HTR-8/SVneo (cell line): ENCODE measurements at places on chromosomes 11 and 22.

- no peak for DNase-seq
Measured at GRCh38 chr11:68665436-68665835, 18.9 kb upstream of the GAL start.

DNA sequence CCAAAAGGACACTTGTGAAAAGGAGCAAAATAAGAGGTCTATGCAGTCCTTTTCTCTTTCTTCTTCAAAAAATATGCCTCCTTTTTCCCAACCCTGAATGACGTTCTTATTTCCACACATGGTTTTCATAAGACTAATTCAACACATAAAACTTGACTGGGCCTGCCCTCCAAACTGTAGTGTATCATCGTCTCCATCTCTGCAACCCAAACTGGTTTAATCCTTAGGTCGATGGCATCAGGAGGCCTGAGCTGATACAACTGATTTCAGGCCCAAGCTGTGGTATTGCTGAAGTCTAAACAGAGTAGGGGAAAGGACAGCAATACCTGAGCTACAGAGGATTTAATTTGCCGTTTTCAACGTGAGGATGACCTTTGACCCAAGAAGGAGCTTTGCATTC, 130.0 kb upstream of the MTNR1B start:
- no peak for DNase-seq

DNA sequence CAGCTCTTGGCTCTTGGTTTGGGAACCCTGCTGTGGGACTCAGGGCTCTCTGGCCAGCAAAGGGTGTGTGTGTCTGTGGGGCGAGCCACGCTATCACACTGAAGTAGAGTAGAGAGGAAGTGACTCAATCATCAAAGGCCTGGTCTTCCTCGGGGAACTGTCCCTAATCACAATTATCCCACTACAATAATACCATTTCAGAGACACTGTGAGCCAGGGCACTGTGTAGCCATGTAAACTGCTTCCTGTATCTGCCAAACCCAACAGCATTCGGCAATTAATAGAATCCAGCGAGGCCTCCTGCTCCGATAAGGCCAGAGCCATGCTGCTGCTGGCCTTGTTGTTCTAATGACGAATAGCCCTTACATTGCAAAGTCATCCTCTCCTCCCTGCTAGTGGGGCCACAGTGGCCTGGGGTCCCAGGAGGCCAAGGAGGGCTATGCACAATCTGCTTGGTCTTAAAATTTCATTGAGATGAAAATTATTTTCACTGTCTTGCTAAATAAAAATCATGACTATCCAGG, 49.8 kb upstream of the LMO2 start:
- no peak for DNase-seq

DNA sequence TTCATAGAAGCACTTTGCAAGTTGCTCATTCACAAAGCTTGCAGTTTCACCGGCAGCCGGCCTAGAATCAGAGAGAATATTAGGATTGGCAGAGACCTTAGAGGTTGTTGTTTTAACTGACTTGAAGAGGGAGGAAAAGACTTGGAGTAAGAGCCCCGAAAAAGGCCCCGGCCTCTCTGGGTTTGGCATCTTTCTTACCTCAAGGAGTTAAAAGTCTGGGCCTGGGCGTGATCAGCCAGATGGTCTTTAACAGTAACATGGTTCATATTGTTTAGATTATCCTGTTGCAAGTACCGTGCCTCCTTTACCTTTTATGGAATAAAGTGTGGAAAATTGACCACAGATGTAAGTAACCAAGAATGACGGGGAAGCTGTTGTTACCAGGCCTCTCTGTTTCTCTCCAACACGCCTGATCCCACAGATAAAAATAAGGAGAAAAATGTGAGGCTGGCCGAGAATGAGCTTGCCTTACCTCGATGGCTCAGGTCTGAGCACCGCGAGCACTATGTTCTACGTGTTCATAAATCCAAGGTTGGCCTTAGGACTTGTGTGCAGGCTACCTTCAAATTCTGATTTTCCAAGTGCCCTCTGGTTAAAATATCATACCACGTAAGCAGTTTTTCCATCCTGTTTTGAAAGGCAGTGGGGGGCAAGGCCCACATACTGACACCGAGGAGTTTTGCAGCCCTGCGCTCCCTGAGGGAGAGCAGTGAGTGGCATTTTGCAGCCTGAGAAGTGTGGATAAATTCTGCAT, 56.4 kb downstream of the PARVA start:
- no peak for DNase-seq

- peak; percentile 24 for DNase-seq
Measured at GRCh38 chr11:28343304-28344233, 235.4 kb downstream of the METTL15 start.

GRCh38 chr11:125425601-125426000, 70.5 kb downstream of the FEZ1 start:
- no peak for DNase-seq

DNA sequence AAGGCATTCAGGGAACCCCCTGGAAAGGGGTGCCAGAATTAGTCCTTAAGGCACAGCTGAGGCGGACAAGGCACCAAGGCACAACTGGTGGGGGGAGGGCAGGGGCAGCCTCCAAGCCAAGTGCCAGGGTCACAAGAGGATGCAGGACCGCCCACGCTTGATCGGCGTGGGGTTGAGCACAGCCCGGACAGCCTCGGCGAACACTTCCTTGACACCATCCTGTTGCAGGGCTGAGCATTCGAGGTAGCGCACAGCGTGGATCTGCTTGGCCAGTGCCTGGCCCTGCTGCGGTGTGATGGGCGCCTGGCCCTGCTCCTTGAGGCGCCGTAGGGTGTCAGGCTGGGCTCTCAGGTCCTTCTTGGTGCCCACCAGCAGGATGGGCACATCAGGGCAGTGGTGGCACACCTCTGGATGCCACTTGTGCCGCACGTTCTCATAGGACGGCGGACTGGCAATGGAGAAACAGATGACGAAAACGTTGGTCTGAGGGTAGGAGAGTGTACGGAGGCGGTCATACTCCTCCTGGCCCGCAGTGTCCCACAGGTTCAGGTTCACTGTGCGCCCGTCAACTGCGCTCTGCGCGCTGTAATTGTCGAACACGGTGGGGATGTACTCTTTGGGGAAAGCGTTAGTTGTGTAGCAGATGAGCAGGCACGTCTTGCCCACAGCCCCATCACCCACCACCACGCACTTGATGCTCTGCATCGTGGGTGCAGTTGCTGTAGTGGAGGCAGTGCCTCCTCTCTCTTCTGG, 13.1 kb downstream of the RHOG start:
- no peak for DNase-seq

- no peak for DNase-seq
Measured at GRCh38 chr11:12024254-12024926, 16.0 kb upstream of the DKK3 start.

GRCh38 chr11:40384991-40385390, 1074.5 kb downstream of the LRRC4C start:
- no peak for DNase-seq

DNA sequence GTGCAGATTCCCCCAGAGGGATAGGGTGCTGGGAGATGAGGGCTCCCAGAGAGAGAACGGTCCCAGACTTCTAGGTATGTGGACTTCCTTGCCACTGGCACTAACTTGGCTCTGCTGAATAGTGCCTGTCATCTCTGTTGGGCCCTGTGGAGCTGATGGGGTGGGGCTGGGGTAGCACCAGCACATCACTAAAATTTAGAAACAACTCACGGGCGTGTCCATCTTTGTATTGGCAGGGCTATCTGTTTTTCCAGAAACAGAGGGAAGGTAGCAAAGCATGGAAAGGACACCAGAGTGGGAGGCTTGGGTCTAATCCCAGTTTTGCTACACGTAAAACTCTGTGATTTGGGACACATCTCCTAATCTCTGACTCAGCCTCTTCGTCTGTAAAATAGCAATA, 25.8 kb downstream of the SWAP70 start:
- no peak for DNase-seq

DNA sequence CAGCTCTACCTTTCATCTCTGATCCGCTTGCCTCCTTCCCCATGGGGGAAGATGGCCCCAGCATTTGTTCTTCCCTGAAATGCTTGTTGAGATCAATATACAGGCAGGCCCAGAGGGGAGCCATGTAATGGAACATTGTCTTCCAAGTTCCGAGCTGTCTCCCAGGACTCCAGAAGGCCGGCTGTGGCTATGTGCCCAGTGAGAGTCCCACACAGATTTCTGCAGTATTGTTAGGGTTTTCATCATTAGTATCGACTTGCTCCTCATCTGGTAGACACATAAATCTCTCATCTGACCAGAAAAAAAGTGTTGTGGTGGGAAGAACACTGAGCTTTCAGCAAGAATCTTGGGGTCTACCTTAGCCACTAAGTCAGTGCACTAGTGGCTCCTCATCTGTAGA, 163.4 kb downstream of the TRIM29 start:
- DNase-seq, result no peak

DNA sequence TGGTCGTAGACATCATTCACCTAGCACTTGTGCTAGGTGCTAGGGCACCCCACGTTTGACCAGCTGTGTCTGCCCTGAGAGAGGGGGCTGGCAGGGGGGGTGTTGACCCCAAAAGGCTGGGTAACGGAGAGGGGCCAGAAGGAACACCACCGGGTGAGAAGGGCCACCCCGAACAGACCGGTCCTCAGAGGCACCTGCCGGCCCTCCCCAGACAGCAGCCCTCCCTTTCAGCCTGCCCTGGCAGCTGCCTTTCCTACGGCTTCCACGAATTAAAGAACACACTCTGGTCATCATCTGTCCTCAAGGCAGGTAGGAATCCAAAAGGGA, 977 bp upstream of the KCNJ5 start:
- no peak for DNase-seq

GRCh38 chr11:114440121-114440860, 1.0 kb downstream of the REXO2 start:
- peak; percentile 3 for DNase-seq

DNA sequence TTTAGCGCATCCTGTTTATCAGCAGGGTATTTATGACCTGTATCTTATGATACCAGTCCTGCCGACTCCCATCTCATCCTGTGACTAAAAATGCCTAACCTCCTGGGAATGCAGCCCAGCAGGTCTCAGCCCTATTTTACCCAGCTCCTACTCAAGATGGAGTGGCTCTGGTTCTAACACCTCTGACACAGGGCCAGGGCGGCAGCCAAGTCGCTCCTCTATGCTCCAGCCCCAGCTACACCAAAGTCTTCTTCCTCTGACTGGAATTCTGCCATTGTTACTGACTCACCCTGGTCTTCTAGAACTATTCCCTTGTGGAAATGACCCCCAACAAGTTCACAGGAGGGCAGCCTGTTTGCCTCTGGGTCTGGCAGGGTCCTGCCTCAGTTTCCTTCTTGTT, 7.9 kb upstream of the C1QTNF6 start:
- no peak for DNase-seq

- DNase-seq, result peak; percentile 72
Measured at GRCh38 chr11:128336203-128336602, 251.2 kb downstream of the ETS1 start.

DNA sequence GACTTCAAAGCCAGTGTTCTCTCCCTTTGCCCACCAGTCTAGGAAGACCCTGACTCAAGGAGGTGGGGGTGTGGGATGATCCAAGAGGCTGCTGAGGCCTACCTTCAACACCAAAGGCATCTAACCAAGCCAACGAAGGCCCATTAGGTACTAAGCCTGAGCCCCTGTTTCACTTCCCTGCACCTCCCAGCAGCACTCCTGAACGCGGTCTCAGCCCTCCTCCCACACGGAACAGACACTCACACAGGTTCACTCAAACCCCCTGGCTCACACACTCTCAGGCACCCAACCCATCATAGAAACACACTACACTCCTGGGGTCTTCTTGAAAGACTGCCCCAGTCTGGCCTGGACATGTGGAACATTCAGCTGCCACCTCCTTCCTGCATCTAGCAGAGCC, 40.7 kb downstream of the SLC22A12 start:
- no peak for DNase-seq

- DNase-seq, result no peak
Measured at GRCh38 chr11:71209656-71210055, 42.7 kb downstream of the SHANK2 start.

- DNase-seq, result no peak
Measured at GRCh38 chr11:111413849-111414248, 34.8 kb upstream of the POU2AF1 start.

DNA sequence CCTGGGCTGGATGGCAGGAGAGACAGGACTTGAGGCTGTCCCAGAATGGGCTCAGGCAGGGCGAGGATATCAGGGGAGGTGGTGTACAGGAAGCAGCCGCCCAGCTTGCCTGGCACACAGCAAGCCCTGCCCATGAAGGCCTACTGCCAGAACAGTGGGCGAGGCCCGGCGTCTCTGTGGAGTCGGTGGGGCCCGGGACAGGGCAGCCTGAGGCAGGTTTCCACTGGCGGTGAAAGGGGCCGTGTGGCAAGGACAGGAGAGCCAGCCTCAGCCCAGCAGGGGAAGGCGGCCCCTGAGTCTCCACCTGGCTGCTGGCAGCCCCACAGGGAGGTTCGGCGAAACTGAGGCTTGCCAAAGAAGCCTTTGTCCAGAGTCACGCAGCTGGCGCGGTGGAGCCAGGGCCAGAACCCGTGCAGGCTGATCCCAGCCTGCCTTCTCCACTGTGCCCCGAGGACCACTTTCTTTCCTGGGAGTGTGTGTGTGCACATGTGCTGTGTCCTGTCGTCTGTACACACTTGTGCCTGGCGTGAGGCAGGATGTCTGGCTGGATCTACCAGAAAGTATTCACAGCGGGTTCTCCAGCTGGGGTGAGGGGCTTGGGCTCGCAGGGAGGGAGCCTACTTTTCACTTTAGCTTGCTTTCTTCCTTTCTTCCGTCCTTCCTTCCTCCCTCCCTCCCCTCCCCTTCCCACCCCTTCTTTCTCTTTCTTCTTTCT, 1.2 kb downstream of the TSPO start:
- no peak for DNase-seq

DNA sequence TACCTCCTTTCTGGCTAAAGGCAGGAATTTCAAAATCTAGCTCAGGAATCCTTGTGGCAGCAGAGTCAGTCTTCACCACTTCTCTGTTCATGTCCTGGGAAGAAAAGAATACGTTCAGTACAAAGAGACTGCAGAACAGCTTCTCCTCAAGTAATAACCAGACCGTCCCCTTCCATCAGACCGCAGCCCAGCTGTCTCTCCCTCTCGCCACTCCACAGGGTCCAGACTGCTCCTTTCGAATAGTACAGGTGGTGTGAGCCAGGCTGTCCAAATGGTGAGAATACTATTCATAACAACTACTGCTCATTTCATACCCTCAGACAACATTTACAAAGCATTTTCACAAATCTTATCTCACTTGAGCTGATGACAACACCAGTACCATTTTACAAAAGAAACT, 857 bp downstream of the ZPR1 start:
- no peak for DNase-seq

- peak; percentile 30 for DNase-seq
Measured at GRCh38 chr11:27497284-27497866, 9.2 kb downstream of the LIN7C start.

DNA sequence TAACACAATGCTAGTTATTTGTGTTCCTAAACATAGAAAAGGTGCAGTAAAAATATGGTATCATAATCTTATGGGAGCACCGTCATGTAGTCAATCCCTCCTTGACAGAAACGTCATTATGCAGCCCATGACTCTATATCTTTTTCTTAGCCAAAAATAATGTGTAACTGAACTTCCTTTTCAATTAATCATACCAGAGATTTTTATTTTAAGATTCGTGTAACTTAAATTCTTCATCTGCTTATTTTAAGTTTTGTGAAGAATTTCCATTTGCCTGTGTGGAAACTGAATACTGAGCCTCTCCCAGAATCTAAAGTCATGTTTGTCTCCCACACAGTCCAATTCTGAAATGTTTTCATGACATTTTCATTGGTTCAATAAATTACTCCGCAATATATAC, 699.1 kb downstream of the KCNA4 start:
- DNase-seq, result no peak

GRCh38 chr11:108897071-108897481, 232.2 kb downstream of the DDX10 start:
- DNase-seq, result no peak

GRCh38 chr22:32699001-32699582, 102.4 kb upstream of the TIMP3 start:
- no peak for DNase-seq

- no peak for DNase-seq
Measured at GRCh38 chr11:126267650-126268049, 1.0 kb downstream of the SRPRA start.
